Activated gamma-delta T cell treated with anti-CD3 and anti-CD28 coated beads, Interleukin-2, amount 50 U/mL, for 16 hours (primary cell): ENCODE measurements at places on chromosomes 13 and 19.

DNA sequence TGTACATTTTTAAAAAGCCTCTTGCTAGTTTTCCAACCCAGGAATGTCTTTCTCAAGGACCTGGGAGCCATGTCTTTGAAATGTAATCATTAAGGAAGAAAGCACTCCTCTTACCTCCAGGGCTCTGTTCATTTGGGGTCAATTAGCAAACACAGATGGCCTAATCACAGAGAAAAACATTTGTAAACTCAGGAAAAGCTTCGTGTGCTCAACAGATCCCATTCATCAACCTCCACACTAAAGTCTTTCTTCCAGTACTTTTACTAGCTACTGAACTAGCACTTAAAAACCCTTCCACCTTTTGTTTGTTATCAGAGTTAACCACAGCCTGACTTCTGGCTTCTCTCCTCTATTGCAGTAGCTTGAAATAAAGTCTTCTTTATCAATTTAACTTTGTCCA lies 441.4 kb downstream of the PCDH20 start:
- no peak for DNase-seq

DNA sequence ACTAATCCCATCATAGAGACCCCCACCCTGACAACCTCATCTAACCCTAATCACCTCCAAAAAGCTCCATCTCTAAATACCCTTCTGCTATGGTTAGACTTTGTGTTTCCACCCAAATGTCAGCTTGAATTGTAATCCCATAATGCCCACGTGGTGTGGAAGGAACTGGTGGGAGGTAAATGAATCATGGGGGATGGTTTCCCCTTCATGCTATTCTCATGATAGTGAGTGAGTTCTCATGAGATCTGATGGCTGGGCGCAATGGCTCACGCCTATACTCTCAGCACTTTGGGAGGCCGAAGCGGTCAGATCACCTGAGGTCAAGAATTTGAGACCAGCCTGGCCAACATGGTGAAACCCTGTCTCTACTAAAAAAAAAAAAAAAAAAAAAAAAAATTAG lies 2.6 kb downstream of the VMAC start:
- no peak for DNase-seq

DNA sequence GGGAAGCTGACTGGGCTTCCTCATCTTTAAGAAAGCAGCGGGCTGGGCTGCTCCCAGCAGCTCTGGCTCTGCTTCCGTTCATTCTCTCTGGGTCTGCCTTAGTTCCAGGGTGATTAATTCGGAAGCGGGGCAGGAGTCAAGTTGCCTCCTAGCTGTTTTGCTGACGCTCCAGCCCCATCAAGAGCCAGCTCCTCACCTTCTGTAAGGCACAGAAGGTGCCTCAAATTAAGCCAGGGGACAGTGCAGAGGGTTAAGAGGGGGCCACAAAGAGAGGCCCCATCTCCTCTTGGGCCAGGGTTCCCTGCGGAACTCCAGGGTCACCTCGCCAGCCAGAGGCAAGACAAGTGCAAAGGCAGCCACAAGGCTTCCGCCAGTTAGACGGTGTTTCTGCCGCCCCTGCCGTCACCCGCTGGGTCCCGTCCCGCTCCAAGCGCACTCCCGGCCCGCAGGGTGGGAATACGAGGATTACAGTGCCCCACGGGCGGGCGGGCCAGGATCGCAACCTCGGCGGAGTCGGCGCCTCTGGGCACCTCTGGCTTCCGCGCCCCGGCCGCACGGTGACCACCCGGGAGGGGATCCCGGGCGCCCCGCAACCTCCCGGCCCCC lies 508 bp downstream of the SLC15A1 start:
- DNase-seq = no peak

- DNase-seq = peak; percentile 51
Observed at GRCh38 chr19:5805462-5806132, 730 bp downstream of the NRTN start.

- no peak for DNase-seq
Observed at GRCh38 chr19:19538061-19538784, at the start of gene CILP2. Gene CILP2 (plus strand): TSS chr19:19538265. CDS start chr19:19538350, 85 bp downstream.

- no peak for DNase-seq
Observed at GRCh38 chr13:40383132-40383531, 283.3 kb downstream of the FOXO1 start.

- DNase-seq = no peak
Observed at GRCh38 chr13:50998326-50998725, 88.7 kb downstream of the RNASEH2B start.

- no peak for DNase-seq
Observed at GRCh38 chr13:76672420-76672819, 213.8 kb downstream of the KCTD12 start.

- DNase-seq = no peak
Observed at GRCh38 chr19:47619763-47620162, 10.8 kb downstream of the BICRA start.

DNA sequence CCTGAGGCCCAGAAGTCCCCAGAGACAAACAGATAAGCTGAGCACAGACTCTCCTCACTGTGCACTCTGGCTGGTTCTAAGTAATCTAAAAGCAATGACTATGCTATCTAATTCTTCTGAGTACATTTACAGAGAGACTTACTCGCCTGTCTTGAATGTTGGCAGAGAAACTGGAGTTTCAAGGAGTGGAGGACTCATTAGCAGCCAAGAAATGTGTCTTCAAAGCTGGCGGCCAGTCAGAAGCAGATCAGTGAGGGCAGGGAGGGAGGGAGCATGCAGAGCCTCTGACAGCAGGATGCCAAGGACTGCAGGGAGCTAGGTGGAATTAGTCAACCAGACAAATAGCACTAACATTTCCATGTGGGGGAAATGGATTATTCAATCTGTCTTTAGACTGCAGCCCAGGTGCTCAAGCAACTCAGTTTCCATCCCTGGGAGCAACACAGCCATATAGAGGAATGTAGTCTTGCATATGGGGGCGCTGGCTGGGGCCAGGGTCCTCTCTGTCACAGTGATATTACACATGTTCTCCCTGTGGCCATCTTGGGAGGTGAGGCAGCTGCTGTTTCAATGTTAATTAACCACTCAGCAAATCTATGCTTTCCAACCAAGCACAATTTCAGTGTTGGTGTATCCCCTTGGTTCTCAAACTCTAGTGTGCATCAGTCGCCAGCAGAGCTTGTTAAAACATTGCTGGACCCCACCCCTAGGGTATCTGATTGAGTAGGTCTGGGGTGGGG lies 97.9 kb downstream of the CCNA1 start:
- no peak for DNase-seq

- DNase-seq = no peak
Observed at GRCh38 chr19:11046605-11047354, 42.5 kb upstream of the LDLR start.

- no peak for DNase-seq
Observed at GRCh38 chr19:31352782-31353651, 3.8 kb upstream of the TSHZ3 start.

DNA sequence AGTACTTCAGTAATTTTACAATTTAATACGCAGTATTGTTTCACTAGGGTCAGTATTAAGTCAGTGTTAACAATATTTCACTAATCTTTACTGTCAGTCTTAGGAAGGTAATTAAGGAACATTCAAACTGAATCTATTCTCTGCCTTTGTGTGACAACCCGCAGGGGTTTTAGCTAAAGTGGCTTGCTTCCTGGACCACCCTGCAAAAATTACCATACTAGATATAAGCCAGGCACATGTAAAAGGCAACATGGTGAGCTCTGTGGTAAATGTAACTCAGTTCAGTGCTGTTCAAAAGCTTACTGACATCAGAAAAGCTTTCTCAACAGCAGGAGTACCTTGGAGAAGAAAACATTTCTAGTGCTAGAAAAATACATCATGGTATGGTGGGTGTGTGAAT lies 116.7 kb downstream of the FREM2 start:
- DNase-seq = no peak

DNA sequence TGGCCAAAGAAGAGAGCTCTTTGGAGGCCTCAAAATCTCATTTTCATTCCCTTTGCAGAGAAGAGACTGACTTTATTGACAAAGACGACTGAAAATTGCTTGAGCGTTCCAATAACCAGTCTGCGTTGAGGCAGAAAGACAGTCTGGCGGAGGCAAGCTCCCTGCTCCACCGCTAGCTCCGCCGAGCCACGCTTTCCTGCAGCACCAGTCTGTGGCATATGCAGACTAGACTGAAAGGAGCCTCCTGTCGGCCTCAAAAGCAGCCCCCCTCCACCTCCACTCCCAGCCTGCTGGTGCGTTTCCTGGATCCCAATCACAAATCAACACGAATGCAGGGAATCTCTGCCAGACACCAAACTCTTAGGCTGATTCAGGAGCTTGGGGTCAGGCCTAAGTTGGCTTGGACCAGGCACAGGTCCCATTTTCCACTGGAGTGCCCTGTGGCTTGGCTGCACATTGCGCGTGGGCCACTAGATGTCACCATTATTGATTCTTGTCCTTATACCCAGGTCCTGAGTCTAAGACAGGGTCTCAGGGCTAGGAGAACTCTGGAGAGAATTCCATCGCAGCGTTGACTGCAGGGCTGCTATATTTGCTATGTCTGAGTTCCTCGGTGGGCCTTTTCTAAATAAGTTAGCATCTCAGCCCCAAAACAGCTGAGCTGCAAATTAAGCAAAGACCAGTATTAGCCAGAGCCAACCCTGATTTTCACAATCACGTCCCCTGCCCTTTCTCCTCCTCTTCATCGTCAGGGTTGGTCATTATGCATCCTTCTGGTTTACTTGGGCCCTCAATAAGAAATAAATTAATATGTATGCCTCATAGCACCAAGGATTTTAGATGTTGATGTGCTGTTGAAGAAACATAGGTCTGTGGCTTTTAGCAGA lies 5.2 kb upstream of the ZNF507 start:
- DNase-seq = peak; percentile 17

GRCh38 chr13:25762281-25762680 lies 289.5 kb downstream of the SHISA2 start:
- DNase-seq = no peak

DNA sequence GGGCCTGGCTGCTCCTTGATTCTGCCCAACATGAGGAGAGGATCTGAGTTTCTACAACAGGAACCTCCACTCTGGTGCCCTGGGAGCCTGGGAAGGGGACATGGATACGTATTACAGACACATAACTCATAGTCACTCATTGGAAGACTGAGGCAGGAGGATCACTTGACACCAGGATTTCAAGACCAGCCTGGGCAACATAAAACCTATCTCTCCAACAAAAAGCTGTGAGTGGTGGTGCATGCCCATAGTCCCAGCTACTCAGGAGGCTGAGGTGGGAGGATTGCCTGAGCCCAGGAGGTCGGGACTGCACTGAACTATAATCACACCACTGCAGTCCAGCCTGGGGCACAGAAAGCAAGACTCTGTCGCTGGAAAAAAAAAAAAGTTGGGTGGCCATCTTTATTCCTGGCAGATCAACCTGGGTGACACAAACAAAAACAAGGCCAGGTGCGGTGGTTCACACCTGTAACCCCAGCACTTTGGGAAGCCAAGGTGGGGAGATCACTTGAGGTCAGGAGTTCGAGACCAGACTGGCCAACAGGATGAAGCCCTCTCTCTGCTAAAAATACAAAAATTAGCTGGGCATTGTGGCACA lies 1.1 kb upstream of the KLF1 start:
- no peak for DNase-seq

DNA sequence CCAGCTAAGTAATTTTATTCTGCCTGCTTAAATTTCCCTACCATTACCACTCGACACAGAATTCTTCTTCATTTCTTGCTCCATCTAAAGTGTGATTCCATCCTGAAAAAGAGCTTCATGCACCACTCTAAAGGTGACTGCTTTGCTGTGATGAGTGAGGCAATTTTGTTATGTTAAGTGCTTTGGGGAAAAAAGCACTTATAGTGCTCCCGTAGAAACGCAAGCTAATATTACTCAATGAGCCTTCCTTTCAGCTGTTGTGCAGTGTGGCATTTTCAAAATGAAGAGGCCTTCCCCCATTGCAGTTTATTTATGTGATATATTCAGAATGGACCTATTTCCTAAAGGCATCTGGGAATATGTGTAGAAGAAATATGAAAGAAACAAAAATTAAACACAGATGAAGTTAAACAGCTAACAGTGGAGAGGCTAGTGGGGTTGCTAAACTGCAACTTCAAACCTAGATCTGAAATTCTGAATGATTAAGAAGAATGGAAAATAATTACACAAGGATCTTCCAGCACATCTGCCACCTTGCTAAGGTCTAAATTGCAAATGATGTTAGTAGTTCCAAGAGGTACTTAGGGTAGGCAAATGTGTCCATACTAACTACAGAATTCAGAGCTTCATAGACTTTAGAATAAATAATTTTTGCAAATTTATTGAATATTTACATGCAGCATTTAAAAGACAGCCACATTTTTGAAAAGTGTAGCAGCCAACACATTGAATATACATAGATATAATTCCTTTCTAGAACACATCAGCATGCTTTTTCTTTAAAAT lies 211.7 kb downstream of the DCT start:
- DNase-seq = no peak

- DNase-seq = no peak
Observed at GRCh38 chr19:54389553-54389952, 24.8 kb upstream of the LAIR1 start.

- DNase-seq = no peak
Observed at GRCh38 chr19:45472563-45473366, 5.0 kb downstream of the FOSB start.

DNA sequence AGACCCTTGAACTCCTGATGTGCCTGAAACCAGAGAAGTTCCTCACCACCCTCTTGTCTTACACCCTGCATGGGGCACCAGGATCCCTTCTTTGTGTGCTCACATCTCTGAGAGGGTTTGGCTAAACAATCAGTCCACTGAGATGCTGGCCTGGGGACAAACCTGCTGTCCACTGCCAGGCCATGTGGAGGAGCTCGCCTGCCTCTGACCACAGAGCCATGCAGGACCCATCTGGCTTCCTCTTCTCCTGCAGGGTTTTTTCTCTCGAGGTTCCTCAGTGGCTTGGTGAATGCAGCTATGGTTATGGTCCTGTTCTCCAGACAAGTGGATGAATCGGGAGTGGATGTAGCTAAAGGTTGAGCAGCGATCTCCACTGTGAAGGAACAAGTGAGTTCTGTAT lies 49.1 kb upstream of the MEDAG start:
- DNase-seq = no peak

GRCh38 chr19:45117671-45118070 lies 24.7 kb downstream of the PPP1R37 start:
- no peak for DNase-seq

GRCh38 chr19:3695986-3696659 lies 4.1 kb downstream of the PIP5K1C start:
- DNase-seq = no peak

DNA sequence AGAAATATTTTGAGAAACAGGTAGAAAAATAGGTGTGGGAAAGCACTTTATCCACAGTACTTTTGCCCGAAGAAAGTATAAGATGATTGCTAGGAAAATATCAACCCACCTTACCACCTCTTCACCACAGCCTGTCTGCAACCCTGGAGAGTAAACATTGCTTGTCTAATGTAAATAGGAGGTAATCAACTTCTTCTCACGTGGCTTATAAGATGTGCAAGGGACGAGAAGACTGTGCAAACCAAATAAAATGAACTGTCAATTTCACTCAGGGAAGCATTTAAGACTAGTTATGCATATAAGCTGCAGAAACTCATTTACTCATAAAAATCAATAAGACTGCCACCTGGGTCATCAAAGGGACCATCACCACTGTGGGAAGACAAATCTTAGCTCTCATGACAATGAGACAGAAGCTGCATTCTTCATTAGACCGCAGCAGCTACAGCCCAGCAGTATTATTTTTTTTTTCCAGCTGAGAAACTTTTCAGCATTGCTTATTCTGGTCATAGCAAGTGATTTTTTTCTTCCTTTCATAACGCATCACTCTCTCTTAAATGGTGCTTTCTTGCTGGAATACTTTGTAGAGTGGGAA lies 807.7 kb upstream of the GPC6 start:
- no peak for DNase-seq
